ENCODE measurements at places on chromosomes 11 and 22.
A peak's percentile ranks its signal among the peaks of the same experiment; 100 is the strongest.

DNA sequence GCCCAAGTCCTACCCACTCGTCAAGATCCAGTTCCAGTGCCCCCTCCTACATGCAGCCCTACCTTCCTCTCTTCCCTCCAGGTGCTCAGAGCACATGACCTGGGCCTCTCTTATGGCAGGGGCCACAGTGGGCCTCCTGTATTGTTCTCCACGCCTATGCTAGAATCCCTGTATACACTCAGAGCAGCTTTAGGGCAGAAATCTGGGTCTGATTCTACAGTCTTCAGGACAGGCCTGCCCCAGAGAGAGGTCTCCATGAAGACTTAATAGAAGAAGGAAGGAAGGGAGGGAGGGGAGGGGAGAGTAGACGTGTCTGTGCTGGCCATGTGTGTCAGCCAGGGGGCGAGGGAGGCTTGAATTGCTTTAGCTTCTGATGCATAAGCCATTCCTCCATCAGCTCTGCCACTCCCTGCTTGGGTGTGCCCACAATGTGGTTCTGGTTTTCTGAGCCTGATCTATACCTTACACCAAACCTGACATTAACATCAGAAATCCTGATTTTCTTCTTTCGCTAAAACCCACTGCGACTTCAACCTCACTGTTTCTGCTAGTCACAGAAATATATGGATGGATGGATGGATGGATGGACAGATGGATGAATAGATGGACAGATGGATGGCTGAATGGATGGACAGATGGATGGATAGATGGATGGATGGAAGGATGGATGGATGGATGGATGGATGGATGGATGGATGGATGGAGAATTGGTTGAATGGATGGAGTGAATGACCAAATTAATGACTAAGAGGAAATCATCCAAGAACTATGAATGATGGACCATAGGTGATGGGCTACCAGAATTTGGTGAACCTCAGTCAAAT lies 56.6 kb upstream of the PRDM11 start:
- DNase-seq, result no peak

DNA sequence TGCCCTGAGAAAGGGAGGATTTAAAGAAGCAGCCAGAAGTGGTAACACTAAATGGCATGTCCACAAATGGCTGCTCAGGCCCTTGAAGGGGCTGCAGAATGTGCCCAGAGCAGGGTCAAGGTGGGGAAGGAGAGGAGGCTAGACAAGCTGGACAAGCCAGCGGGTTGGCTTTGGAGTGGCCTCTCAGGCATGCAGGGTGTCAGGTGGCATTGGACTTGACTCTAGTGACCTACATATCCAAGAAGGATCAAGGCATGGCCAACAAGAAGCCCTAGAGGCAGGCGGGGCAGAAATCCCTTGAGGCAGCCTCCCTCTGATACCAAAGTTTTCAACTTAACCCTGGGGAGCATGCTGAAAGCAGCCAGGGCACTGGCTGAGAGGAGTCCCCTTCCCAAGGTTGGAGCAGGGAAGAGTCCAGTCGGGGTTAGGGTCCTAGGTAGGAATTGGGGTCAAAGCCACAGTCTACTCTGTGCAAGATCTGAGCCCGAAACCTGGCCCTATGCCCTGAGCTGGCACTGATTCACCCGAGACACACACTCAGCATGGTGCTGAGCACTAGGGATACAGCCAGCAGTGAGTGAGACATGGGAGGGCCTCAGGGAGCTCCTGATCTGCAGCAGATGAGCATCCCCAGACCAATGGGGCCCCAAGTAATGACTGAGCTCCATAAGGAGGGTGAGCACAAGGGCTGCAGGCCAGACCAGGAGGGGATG lies 95.8 kb upstream of the ASPHD2 start:
- DNase-seq, result no peak

- DNase-seq, result no peak
Measured at GRCh38 chr11:63945477-63946163, 6.8 kb downstream of the NAA40 start.

- DNase-seq, result no peak
Measured at GRCh38 chr11:114877976-114878375, 199.6 kb downstream of the NXPE2 start.

DNA sequence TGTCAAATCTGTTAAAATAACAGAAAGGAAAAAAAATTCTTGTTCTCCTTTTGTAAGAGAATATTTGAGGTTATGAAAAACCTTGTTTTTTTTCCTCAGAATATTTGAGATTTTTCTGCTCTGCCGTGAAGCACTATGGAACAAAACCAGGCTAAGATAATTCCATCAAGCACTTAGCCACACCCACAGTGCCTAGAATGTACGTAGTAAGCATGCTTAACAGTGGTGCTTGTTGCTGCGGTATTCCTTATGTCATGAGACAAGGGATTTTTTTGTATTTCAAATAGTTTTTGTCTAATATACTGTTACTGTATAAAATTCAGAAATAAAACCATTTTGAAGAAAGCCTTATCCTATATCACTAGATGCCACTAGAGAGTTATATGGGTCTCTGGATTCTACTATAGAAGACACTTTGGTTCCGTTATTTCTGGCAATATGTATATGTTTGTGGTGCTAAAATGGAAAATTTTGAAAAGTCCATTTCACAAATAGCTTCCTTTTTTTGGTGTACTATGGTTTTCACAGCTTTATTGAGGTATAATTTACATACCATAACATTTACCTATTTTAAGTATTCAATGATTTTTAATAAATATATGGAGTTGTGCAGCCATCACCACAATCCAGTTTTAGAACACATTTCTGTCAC lies 23.7 kb downstream of the PDHX start:
- DNase-seq, result peak; percentile 10

- DNase-seq, result no peak
Measured at GRCh38 chr11:87212891-87213290, 175.2 kb downstream of the TMEM135 start.

- no peak for DNase-seq
Measured at GRCh38 chr11:119376197-119376847, 5.2 kb downstream of the USP2 start.

- DNase-seq, result no peak
Measured at GRCh38 chr11:4699697-4700435, 2.2 kb upstream of the OR51E2 start.

- DNase-seq, result peak; percentile 78
Measured at GRCh38 chr22:42680648-42681047, 31.5 kb upstream of the CYB5R3 start.

All from amniotic stem cell (primary cell).